Osteocyte (in vitro differentiated cells): ENCODE measurements at places on chromosomes 1 and 21. TPM values are rescaled to one million over a fixed set of nuclear protein-coding genes. Genes with fewer than 3 reads are reported as not detected.

GRCh38 chr1:112515311-112516009, 6.7 kb downstream of the WNT2B start:
- H3K36me3 ChIP-seq = peaks cover 4% of the 10 kb centered on the region
- no peak overlapping the region for H3K27ac ChIP-seq

GRCh38 chr1:59360170-59360569, 63.3 kb downstream of the FGGY start:
- no peak overlapping the region for H3K4me3 ChIP-seq
- DNase-seq = no peak
- peaks cover 7% of the 10 kb centered on the region for H3K4me1 ChIP-seq
- peaks cover 4% of the 10 kb centered on the region for H3K27me3 ChIP-seq
- H3K36me3 ChIP-seq = peaks cover 2% of the 10 kb centered on the region

- peaks cover 4% of the 10 kb centered on the region for H3K27me3 ChIP-seq
- H3K27ac ChIP-seq = peak overlapping the region; percentile 59
- peak overlapping the region; percentile 34 for H3K4me3 ChIP-seq
- H3K4me1 ChIP-seq = peaks cover 62% of the 10 kb centered on the region
- no peak for DNase-seq
Measured at GRCh38 chr1:156691665-156692440, 13.5 kb downstream of the CRABP2 start.

The TSPAN2 gene
- total RNA-seq = 3.1 and 3.5 TPM in 2 replicates

DNA sequence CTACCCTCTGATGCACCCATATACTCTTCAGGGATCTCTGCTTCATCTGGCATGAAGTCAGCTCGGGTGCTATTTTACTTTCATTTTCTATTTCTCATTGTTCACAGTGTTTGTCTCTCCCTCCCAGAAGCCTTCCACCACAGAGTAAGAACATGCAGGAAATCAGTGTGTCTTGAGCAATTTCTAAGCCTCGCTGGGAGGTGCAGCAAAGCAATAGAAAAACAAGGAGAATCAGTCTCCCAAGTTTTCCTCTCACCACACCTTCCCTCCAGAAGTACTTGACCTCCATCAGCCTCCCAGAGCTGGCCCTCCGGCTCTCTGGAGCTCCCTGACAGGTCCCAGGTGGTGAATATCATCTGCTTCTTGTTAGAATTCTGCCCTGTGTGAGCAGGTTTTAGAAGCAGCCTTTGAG, 594.7 kb upstream of the CAMK1G start:
- no peak for DNase-seq
- H3K4me1 ChIP-seq = peaks cover 12% of the 10 kb centered on the region
- H3K27ac ChIP-seq = peak overlapping the region; percentile 89
- H3K36me3 ChIP-seq = no peaks in the 10 kb centered on the region

The SPRR2B gene
- not detected in 2 replicates for total RNA-seq

DNA sequence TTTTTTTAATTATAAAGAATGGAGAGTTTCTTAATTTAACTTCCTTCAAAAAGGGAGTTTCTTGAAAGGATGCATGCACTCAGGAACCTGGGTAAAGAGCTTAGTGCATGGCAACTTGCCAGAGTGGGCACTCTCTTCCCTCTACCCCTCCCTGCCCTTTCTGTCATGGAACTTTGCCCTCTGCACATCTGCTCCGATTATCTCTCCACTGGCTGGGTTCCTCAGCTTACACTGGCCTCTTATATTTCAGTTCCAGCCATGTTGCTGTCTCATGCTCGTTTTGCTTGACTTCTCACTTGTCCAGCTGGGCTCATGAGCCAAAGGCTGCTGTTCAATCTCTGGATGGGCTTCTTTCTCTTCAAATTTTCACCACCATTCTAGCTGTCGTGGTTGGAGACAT, 87.0 kb downstream of the NCAM2 start:
- H3K27ac ChIP-seq = no peak overlapping the region
- H3K4me3 ChIP-seq = no peak overlapping the region
- H3K4me1 ChIP-seq = peaks cover 22% of the 10 kb centered on the region
- DNase-seq = no peak
- no peaks in the 10 kb centered on the region for H3K36me3 ChIP-seq

The EFNA3 gene
- total RNA-seq = 2.1 and 2.9 TPM in 2 replicates

- no peak for DNase-seq
- H3K27ac ChIP-seq = no peak overlapping the region
- peaks cover 1% of the 10 kb centered on the region for H3K4me1 ChIP-seq
- no peaks in the 10 kb centered on the region for H3K27me3 ChIP-seq
- H3K4me3 ChIP-seq = no peak overlapping the region
Measured at GRCh38 chr1:207902566-207902965, 8.4 kb downstream of the CD34 start.
